Amygdala (tissue), 56 donors: ENCODE measurements at places on chromosomes 7 and 10.

- DNase-seq, result no peak
Observed at GRCh38 chr10:14712991-14713424, 61.7 kb downstream of the FAM107B start.

DNA sequence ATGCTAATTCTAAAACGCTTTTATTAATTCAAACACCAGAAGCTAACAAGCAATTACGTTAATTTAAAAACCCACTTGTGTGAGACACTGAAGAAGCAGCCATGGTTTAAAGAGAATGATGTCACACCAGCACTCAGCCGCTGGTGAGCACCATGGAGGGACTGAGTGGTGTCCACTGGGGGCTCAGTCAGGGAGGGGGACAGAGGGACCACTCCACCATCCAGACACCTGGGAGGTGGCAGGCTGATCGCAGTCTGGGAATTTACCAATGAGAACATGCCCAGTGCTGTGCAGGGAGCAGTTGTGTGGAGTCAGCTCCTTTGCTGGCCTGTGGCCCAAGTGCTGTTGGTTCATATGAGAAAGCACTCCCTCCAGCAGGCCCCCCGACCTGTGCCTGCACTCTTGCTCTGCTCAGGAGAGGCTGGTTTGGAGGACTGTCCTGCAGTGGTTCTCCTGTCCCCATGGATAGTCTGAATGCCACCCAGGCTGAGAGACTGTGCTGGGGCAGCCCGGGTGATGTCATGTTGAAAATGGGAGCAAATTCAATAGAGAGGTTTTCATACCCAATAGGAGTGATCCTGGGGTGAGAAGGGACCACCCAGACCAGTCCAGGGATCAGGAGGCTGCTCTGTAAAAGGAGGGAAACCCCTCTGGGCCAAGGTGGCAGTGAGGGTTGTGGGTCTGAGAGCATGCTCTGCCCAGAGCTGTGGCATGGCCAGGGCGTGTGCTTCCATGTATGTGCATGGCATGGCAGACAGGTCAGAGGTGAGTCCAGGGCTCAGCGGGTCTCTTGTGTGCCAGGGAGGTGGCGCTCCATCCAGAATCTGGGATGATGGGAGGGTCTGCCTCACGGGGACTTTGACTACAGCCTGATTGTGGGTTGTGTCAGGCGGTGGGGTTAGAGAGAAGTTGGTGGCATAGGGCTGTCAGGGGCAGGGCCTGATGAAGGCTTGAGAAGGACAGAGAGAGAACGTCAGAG, 12.7 kb downstream of the ADCY1 start:
- no peak for DNase-seq

DNA sequence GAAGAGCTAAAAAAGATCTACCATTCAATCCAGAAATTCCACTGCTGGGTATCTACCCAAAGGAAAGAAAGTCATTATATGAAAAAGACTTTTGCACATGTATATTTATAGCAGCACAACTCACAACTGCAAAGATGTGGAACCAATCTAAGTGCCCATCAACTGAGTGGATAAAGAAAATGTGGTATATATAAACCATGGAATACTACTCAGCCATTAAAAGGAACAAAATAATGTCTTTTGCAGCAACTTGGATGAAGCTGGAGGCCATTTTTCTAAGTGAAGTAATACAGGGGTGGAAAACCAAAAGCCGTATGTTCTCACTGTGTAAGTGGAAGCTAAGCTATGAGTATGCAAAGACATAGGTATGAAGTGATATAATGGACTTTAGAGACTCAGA, 3.0 kb downstream of the ANXA7 start:
- no peak for DNase-seq

GRCh38 chr10:86139066-86139657, 227.4 kb downstream of the GRID1 start:
- DNase-seq, result peak; percentile 26

DNA sequence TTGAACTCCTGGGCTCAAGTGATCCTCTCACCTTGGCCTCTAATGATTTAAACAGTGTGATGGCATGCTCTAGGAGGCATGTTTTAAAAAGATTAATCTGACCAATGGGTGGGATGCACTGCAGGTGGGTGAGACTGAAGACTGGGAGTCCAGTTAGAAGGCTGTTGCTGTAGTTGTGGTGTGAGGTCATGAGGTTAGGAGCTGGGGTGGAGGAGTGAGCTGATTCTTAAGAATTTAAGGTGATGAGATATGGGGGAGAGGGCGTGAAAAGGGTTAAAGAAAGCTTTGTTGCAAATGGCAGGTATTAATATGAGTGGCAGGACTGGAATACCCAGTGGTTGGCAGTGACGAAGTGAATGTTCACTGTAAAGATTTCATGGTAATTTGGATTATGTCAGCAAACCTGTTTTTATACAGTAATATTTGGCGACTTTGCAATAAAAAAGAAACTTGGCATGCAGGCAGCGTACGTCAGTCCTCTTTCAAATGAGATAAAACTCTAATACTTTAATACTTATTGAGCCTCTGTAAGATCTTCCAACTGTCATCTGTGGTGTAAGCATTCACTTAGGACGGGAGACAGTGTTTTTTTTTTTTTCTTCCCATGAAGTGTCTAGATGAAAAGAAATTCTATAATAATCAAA, 72.8 kb upstream of the MTPN start:
- no peak for DNase-seq

- no peak for DNase-seq
Observed at GRCh38 chr7:41880107-41880506, 177.2 kb upstream of the INHBA start.

- DNase-seq, result no peak
Observed at GRCh38 chr7:129225206-129225930, 538 bp downstream of the AHCYL2 start.

DNA sequence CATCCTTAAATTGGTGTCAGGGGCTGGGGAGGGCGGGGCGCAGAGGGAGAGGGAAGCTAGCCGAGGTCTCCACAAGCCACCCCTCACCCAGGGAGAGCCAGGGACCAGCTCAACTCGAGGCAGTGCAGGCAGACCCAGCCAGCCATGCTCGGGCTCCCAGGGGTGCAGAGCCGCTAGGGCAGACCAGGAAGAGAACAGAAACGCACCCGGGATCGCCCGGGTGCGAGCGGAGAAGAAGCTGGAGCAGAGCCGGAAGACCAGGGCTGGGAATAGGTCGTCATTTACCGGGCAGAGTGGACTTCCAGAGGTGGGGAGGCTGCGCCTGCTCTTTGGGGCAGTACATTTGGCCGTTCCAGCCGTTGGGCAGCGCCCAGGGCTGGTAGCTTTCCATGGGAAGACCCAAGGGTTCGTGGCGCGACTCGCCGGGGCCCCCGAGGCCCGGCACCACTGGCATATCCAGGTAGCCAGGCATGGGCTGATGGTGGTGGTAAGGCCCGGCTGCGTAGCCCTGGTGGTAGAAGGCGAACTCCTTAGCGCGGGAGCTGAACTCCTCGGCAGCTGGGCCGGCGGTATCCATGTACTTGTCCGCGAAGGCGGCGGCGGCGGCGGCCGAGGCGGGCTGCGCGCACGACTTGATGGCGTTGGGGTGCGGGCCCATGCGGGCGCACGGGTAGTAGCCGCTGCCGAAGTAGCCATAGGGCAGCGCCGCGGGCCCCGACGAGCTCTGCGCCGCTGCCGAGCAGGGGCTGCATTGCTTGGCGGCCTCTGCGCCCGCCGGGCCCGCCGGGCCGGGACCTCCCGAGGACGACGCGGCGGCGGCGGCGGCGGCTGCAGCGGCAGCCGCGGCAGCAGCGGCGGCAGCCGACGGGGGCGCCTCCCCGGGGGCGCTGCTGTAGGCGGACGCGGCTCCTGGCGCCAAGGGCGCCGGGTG, 755 bp downstream of the HOXA13 start:
- no peak for DNase-seq

DNA sequence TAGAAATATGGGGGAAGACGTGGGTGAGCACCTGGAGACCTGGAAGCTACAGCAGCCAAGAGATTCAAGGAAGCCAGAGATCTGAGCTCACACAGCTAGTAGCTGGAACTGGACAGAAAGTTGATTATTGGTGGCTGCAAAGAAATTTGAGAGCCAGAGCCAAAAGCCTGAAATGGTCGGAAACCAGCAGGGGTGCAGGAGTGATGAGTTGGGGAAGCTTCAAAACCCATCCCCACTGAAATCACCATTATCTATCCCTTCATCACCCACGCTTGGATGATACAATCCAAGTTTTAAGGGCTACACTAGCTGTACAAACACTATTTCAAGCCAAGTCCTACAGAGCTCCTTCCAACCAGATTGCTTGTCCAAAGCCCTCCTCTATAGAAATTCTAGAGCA, 296.1 kb upstream of the NEBL start:
- no peak for DNase-seq

DNA sequence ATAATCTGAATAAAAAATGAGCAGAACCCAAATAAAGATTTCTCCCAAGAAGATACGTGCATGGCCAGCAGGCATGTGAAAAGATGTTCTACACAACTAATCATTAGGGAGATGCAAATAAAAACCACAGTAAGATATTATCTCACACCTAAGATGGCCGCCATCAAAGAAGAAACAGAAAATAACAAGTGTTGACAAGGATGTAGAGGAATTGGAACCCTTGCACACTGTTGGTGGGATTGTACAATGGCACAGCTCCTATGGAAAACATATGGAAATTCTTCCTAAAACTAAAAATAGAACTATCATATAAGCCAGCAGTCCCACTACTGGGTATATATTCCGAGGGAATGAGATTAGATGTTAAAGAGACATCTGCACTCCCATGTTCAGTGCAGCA, 60.2 kb downstream of the R3HCC1L start:
- no peak for DNase-seq

DNA sequence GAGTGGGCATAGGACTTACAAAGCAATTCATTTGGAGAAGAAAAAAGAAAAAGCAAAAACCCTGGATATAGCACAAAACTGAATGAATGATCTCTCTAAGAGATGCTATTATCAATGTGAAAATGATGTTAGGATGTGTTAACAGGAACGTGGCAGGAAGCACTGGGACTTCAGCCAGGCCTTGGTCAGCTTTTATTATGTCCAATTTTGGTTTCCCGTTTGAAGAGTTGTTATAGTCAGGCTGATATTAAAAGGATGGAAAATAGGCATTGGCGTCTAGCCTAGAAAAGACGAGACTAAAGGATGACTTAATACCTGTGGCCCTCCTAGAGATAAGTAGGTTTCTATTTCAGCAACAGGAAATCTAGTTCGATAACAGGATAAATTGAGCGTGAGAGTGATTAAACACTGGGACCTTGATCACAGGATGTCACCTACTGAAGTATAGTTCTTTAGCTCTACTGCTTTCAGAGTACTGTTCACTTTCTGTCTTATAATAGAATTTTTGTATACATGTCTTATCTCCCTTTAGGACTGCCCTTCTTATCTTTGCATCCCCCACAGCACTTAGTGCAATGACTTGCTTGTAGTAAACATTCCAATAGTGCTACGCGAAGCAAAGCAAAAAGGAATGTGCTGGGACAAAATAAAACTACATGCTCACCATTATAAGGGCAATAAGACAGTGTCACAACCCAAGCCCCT, 99.8 kb upstream of the AGBL3 start:
- no peak for DNase-seq

GRCh38 chr7:144835155-144835611, 670 bp downstream of the TPK1 start:
- peak; percentile 41 for DNase-seq

GRCh38 chr7:102155821-102156441, 130.7 kb upstream of the SH2B2 start:
- no peak for DNase-seq

DNA sequence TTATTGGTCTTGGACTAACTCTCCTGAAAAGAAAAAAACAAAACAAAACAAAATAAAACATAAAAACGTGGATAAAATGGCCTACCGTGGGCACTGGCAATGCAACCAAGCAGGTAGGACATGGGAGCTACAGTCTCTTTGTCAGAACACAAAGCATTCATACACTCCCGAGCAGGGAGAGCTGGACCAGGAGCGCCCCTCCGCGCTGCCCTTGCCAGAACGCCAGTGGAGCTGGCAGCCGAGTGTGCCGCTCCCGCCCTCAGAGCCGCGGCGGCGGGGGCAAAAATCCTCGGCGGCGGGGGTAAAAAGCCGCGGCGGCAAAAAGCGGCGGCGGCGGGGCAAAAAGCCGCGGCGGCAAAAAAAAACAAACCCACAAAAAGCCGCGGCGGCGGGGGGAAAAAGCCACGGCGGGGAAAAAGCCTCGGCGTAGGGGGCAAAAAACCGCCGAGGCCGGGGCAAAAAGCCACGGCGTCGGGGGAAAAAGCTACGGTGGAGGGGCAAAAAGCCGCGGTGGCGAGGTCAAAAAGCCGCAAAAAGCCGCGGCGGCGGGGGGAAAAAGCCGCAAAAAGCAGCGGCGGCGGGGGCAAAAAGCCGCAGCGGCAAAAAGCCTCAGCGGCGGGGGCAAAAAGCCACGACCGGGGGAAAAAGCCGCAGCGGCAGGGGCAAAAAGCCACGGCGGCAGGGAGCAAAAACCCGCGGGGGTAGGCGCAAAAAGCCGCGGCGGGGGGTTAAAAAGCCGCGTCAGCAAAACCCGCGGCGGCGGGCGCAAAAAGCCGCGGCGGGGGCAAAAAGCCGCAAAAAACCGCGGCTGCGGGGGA, 418.1 kb downstream of the ZNF716 start:
- no peak for DNase-seq

GRCh38 chr7:150716368-150716767, at the start of gene GIMAP1:
Gene GIMAP1, plus strand, starts transcription at chr7:150716613. Its CDS starts 2,435 bp downstream, at chr7:150719048.
- no peak for DNase-seq

DNA sequence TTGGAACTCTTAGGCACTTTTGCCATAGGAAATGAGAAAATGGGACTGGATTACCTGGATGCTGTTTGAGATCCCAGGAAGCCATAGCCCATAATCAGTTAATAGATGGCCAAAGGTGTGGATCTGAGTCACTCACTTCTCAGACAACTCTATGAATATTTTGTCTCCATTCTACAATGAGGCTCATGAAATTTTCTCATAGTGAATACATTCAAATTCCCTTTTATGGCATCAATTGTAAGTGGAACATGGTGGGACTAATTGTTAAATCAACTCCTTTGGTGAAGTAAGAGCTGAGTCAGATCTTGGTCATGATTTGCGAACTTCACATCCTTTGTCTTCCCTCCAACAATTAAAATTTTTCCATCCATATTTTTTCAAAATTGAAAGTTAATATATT, 222.1 kb downstream of the ARL4A start:
- no peak for DNase-seq

- no peak for DNase-seq
Observed at GRCh38 chr7:129676017-129676897, 64.7 kb downstream of the NRF1 start.

DNA sequence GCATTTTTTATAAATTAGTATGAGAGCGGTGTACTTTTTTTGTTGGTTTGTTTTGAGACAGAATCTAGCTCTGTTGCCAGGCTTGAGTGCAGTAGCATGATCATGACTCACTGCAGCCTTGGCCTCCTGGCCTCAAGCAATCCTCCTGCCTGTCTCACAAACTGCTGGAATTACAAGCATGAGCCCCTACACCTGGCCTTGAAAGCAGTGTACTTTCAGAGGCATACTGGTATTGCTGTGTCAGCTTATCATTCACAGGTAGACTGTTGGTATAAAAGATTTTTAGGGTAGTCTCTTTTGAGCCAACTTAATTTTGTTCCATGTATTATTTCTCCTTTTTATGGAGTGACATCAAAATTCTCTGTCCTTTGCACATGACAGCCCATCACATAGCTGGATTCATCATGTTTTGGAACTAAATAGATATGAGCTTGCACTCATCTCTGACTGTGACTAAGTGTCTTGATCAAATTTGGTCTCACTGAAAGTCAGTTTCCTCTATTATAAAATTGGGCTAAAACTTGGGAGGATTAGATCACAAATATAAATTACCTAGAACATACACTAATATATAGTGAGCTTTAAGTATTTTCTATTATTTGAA, 12.4 kb downstream of the GNAT3 start:
- no peak for DNase-seq
